ENCODE measurements at places on chromosomes 1 and 21.

DNA sequence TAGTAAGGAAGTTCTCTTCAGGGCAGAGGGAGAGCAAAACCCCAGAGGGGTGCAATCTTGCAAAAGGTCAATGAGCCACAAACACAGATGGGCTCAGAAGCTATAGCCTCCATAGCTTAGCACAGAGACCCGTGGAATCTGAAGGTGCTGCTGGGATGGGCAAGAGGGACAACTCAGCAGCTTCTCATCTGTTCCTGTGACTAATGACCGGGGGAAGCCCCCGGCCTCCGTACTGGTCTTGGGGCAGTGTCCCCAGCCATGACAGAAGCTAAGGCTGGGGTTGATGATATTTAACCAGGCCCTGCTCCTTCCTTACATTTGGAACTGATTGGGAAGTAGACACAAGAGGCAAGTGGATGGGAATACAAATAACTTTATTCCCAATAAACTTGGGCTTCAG is 19.1 kb downstream of the EXOC8 start:
- no peak for DNase-seq

- DNase-seq, result peak; percentile 63
Measured at GRCh38 chr1:182460550-182460951, 10.6 kb downstream of the RGSL1 start.

- no peak for DNase-seq
Measured at GRCh38 chr1:43009274-43009673, 50.6 kb upstream of the SLC2A1 start.

DNA sequence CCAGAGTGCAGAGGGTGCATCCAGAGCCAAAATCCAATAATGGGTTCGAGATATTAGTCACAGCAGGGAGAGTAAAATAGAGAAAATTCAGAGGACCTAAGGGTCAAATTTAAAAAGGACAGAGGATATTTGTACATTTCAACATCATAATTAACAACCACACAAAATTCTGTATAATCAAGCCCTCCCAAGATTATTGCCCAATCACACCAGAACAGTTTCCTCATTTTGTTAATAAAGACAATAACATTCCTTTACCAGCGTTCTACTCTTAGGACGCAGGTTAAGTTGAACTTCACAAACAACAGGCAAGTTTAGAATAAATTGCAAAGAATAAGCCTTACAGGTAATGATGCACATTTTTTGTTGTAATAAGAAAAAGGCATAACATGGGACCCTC is 462.8 kb downstream of the PTPRC start:
- DNase-seq, result no peak

- peak; percentile 78 for DNase-seq
Measured at GRCh38 chr1:30191154-30191702, 532.2 kb downstream of the MATN1 start.

DNA sequence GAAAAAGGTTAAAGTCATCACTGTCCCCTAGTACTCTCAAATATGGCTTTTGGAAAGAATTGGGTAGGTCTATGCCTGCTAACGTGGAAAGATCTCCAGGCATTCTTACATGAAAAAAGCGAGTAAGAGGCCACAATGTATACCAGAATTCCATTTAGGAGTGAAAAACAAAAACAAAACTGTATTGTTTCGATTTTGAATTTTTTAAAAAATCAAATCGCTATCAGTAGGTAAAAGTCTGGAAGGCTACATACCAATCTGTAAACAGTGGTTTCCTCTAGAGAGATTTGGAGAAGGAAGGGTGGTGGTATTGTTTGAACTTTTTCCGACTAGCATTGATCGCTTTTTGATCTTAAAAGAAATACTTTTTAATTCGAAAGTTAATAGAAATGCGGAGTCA is 55.9 kb downstream of the RRAGC start:
- DNase-seq, result peak; percentile 38

- DNase-seq, result no peak
Measured at GRCh38 chr1:44743211-44743610, 3.6 kb downstream of the KIF2C start.

DNA sequence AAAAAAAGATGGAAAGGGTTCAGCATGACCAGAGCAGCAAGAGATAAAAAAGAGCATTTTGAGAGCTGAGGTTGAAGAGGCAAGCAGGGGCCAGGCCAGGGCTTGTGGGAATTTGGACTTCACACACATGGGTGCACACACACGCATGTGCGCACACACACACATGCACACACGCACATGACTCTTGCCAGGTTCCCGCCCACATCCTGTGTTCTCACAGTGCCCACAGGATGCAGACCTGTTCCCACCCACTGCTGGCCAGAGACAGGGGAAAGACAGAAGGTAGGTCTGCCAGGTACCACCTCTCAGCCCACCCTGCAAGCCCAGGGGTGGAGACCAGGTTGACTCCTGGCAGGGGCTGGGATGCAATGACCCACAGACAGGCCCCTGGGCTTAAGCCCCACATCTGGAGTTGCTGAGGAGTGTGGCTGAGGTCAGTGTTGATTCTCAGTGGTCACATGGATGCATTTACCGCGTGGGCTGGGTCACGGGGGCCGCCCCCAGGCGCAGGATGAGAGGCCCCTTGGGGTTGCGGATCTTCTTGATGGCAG is 4.4 kb downstream of the COL16A1 start:
- no peak for DNase-seq

DNA sequence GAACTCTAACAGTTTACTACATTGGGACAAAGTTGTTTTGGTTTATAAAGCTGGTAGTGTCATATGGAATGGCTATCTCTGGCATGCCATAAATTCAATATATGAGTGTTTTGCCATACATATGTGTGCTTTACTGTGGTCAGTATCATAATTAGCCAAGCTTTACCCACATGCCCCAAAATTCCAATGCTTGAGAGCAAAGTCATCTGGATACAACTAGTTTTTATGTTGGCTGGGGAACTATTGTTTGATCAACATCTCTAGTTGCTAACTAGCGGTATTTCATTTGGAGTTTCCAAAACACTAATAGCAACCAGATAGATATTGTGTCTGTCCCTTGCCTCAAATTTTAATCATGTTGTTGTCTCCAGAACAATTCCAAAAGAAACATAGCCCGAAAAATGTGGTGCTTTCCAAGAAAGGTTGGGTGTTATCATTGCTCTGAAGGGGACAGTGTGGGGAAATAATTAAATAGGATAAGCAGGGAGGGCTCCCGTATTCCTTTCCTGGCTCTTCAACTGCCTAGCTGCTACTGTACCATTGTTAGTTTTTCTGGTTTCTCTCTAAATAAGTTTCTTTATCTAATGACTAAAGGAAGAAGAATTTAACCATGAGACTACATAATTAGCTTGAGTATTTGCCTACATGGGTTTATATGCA is 136.1 kb downstream of the TGFB2 start:
- peak; percentile 46 for DNase-seq

DNA sequence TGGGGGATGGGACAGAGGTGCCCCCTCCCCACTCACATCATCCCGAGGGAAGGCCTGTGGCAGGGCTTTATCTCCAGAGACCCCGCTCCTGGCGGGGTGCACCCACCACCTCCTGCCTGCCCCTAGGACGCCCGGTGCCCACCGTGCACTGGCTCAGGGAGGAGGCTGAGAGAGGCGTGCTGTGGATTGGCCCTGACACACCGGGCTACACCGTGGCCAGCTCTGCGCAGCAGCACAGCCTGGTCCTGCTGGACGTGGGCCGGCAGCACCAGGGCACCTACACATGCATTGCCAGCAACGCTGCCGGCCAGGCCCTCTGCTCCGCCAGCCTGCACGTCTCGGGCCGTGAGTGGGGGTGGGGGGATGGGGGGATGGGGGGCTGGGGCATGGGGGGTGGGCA is 71.7 kb downstream of the TRIM11 start:
- DNase-seq, result no peak

DNA sequence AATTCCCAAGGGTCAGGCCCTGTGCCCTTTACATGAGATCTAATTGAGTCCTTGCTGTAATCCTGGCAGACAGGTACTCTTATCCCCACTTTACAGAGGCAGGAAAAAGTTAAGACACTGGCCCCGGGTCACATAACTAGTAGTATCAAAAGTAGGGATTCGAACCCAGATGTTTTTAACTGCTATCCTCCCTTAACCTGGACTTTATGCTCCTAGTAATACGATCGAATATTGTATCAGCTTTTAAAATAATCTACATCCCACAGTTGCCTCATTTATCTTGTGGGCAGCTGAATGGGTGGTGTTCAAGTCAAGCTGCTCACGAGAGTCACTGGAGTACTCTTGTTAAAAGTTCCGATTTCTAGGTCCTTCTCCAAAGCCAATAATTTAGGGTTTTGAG is 25.5 kb upstream of the TMEM51 start:
- DNase-seq, result no peak

DNA sequence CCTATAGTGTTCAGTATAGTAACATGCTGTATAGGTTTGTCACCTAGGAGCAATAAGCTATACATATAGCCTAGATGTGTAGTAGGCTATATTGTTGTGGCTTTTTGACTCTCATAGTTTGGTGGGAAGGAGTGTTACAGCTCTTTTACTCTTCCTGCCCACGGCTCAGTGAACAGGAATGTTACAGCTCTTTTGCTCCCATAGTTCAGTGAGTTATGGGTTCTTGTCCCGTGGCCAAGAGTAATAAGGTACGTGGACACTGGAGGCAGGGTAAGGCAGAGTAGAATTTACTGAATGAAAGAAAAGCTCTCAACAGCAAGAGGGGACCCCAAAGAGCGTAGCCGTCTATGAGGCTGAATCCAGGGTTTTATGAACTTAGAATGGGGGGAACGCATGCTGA is 734.3 kb downstream of the ADGRL2 start:
- DNase-seq, result no peak

- DNase-seq, result no peak
Measured at GRCh38 chr1:1246577-1247340, at the start of gene C1QTNF12. C1QTNF12 (minus strand) TSS chr1:1246722; CDS start chr1:1246690, 32 bp downstream.

GRCh38 chr1:247331172-247331524 is 519 bp downstream of the ZNF496 start:
- peak; percentile 62 for DNase-seq

DNA sequence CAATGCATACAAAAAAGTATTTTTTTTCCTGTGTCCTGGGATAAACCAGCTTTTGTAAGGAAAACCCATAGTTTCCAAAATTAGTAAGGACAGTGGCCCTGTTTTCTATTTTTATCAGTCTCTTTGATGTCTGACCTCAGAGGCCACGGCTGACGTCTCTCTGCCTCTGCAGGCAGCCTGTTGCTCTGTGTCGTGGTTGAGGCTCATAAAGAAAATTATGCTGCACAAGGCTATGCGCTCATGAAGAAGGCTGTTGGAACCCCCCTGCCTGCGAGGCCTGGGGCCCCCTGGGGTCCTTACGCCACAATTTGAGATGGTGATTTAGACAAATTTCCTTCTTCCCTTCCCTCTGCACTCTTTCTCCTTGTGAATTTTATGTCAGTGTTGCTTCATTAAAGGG is 48.9 kb downstream of the AGPAT3 start:
- DNase-seq, result no peak

GRCh38 chr1:113809670-113810602 is 2.3 kb downstream of the RSBN1 start:
- no peak for DNase-seq

GRCh38 chr1:151970626-151971025 is 23.0 kb downstream of the S100A10 start:
- DNase-seq, result peak; percentile 52

DNA sequence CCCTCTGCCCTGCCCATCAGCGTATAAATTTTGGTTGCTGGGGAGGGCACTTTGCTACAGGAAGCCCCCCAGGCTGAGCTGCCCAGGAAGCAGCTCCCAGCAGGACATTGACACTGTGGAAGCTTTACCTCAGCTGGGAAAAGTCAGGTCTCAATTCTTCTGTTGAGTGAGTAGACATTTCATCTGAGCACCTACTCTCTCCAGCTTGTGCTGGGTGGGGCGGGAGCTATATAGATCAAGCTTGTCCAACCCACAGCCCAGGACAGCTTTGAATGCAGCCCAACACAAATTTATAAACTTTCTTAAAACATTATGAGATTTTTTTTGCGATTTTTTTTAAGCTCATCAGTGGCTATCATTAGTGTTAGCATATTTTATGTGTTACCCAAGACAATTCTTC is 9.4 kb downstream of the NIPAL3 start:
- DNase-seq, result no peak

All from fibroblast of the aortic adventitia (primary cell).